ENCODE measurements at places on chromosomes 16 and 17.

DNA sequence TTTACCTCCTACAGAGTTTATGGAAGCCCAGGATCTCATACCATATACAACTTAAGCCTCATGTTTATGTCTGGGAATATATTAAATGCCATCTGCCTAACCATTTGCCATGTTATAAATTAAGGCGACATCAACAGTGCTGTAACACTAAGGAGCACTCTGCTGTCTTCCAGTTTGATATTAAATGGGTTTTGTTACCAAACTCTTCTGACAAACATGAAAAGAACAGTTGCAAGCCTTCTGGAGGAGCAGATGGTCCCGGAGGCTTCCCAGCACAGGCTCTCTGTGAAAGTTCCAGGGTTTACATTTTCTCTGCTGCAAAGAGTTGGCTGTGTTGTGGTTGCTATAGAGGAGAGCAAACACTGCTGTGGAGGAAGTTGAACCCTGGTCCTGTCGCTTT lies 545.3 kb upstream of the SALL1 start:
- no peak for DNase-seq

- no peak for DNase-seq
Measured at GRCh38 chr17:7667656-7668406, 17.1 kb downstream of the ATP1B2 start.

GRCh38 chr16:11234884-11235702 lies 20.9 kb downstream of the SOCS1 start:
- DNase-seq = no peak

DNA sequence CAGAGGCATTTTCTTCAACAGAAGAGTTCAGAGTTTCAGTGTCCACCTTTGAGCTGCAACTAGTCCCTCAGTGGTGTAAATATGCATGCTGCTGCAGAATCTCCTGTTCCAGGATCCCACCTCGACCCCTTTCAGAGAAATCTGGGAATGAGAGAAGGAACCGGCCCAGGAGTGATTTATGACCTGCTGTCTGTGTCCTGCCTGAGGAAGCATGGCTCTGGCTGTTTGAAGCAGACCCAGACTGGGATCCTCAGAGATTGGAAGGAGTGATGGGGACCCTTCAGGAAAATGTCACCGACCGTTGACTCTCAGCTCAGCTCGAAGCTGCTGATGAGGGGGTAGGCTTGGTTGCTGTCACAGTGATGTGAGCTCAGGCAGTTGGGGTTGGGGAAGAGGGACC lies 8.4 kb upstream of the MAF start:
- no peak for DNase-seq

DNA sequence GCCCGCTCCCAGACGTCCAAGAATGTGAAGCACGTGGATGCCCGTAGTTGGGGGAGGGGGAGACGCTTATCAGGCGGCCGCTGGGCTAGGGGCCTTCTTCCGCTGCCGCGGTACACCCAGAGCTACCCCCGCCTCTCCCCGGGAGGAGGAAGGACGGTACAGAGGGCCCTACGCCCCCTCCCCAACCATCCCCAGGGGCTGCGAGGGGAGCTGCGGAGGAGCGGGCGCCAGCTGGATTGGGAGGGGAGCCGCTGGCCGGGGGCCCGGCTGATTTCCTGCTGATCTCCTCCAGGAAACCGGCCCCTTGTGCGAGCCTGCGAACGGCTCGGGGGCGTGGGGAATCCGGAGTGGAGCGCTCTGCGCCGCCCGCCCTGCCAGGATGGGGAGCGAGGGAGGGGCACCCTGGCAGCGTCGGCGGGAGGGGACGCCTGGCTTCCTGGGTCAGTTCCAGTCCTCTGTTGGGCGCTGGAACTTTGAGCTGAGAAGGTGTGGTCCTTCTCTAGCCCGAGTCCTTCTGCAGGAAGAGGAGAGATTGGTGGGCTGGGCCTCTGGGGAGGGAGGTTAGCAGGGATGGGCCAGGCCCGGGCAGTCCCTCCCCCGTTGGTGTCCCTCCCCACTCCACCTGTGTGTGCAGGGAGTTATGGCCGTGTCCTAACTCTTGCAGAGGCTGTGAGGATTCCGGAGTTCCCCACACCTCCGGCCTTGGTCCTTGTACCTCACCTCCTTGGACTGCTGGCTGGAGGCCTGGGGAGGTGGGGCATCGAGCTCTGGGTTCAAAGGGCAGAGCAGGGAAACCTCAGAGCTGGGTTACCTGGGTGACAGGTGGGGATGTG lies 19.2 kb downstream of the GJD3 start:
- DNase-seq = no peak

DNA sequence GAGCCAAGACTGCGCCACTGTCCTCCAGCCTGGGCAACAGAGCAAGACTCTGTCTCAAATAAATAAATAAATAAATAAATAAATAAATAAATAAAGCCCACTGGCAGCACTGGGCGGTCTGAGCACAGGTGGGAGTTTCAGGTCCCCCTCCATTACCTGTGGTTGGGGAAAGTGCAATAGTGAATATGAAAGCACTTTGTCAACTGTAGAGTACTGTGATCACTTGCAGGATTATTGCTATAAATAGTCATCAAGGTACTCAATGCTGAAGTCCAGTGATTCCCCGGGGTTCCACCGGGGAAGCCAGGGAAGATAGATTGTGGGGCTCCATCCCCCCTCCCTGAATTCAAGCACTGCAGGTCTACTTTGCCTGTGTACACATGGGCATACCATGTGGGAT lies 42.7 kb upstream of the CPNE2 start:
- DNase-seq = no peak

DNA sequence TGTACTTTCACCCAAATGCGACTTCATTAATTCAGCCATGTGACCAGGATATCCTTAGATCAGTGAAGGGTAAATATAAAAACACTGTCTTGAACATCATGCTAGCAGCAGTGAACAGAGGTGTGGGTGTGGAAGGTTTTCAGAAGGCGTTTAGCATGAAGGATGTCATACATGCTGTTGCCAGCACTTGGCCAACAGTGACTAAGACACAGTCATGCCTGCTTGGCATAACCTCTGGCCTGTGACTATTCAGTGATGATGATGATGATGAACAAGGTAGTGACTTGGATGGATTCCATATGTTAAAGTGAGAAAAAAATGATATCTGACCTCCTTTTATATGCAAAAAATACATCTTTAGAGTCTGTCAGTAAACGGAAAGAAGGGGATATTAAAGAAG lies 97.9 kb downstream of the MAP2K4 start:
- DNase-seq = no peak

DNA sequence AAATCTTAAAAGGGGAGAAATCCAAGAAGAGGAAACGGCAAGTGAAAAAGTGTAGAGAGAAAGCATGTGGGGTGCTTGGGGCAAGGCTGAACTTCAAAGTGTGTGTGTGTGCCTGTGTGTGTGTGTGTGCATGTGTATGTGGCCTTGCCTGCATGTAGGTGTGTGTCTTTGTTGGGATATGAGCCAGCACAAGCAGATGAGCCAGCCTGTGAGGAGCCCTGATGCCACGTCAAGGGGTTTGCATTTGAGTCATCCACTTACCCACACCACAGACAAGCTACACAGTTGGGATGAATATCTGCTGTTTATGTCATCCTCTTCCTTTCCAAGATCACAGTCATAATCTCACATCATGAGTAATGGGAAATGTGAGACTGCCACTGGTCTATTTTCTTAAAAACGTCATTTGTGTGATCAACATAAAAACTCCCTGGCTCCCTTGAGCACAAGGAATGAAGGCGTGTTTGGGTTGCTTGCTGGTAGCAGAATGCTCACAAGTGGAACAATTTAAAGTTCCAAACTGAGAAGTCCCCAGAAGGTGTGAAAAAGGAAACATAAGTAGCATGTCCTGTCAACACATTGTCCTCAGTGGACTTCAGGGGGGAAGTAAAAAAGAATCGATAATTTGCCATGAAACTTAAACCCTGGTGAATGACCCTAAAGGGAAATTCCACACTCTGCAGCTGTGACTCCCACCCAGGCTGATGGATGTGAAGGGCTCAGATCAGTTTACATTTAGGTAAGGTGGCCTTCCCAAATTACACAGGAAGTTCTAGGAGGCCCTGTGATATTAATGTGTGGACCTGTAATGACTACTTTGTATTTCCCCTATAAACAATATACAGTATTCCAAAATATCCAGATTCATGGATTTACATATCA lies 14.7 kb downstream of the KCTD19 start:
- no peak for DNase-seq

- no peak for DNase-seq
Measured at GRCh38 chr17:30521766-30522165, 44.6 kb downstream of the GOSR1 start.

DNA sequence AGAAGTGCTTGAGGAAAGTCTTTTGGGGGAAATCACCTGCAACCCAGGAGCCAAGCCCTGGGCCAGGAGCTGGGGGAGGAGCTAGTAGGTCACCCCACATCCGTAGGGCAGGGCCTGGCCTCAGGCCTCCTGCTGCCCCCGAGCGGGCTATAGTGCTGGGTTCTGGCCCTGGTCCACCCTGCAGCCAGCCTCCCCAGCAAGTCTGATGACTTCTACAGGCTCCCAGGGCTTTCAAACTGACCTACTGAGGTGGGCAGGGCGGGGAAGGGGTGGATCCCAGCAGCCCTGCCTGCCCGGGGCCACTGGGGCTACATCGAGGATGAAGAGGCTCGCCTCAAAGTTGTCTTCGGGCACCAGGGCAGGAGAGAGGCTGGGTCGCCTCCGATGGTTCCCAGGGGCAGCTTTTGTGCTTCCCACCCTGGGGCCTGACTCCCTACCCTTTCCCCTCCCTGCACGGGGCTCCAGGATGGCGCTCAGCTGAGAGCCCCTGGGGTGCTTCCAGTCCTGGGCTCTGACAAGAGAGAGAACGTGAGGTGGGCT lies 5.0 kb downstream of the CENPX start:
- no peak for DNase-seq

DNA sequence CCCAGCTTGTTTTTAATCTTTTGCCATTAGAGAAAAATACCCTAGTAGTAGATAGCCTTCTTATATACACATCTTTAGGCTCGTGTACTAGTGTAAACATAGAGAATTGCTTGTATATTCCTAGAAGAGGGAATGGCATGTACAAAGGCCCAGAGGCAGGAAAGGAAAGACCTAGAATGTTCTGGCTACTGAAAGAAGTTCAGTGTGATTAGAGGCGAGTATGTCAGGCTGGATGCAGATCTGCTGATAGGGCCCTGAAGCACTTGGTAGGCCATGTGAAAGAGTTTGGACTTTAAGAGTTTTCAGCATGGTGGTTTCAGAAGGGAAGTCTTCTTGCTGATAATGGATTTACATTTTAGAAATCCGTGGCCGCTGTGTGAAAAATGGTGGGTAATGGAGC lies 17.4 kb downstream of the CTCF start:
- DNase-seq = no peak
